ENCODE measurements at places on chromosomes 5 and 9. TPM values are rescaled to one million over a fixed set of nuclear protein-coding genes. Genes with fewer than 3 reads are reported as not detected.

FLT4 gene
- total RNA-seq: 1.0 TPM

TICAM2 gene
- 1.8 TPM for total RNA-seq

TMEM245 gene
- 21.1 TPM for total RNA-seq

STPG3 gene
- total RNA-seq: 0.09 TPM

PRDM9 gene
- not detected for total RNA-seq

GPR150 gene
- total RNA-seq: 0.19 TPM

CCL28 gene
- 2.0 TPM for total RNA-seq

DNA sequence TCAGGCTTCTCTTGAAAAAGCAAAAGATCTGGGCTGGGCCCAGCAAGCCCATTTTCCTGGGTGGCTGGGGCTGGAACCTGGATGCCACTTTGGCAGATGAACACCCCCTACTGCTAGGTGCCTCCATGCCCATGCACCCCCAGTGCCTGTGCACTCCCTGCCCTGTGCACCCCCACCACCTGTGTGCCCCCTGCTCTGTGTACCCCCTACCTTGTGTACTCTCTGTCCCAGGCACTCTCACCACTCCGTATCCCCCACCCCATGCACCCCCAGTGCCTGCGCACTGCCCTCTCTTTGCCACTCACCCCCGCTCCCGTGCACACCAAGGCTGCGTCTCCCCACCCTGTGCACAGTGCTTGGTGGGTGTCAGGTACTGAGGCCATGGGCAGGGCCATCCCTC, 14.2 kb downstream of the UNC5A start:
- no peak for DNase-seq

GRCh38 chr5:169219961-169220360, 81.0 kb downstream of the SLIT3 start:
- DNase-seq: no peak

DNA sequence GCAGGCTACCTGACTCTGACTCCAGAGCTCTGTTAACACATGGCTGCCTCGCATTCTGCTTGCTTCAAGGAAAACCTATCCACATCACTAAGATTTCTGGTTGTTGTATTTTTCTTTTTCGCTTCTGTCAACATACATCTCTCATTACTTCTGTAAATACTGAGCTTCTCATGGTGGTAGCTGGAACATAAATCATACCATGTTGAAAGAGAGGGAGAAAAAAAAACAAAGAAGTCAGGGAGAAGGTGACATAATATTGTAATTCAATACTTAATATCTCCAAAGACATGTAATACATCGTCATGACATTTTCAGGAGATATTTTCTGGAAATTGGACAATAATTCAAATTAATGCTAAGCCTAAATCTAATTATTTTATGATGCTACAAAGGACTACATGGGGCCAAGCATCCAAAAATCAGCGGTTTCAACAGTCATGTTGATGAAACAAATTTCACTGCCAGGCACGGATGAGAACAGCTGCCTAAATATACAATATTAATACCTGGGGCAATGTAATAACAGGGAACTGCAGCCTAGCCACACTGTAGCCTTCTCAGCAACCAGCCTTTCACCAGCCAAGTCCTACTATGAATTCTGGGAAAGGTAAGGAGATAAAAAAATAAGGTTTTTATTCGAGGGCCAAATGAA, 332.0 kb downstream of the TRIM32 start:
- DNase-seq: no peak

GRCh38 chr9:81594415-81594814, 94.9 kb downstream of the TLE1 start:
- DNase-seq: no peak

GRCh38 chr5:179112469-179113142, 52.4 kb downstream of the ZNF354C start:
- no peak for DNase-seq

GRCh38 chr9:135883410-135884089, 23.8 kb downstream of the CAMSAP1 start:
- DNase-seq: no peak

GRCh38 chr5:10358999-10359398, 5.5 kb downstream of the MARCHF6 start:
- DNase-seq: no peak

GRCh38 chr5:114789773-114790402, 379.8 kb downstream of the TRIM36 start:
- no peak for DNase-seq

- no peak for DNase-seq
Observed at GRCh38 chr5:159616952-159617351, 286.7 kb upstream of the IL12B start.

GRCh38 chr5:126998201-126998631, 32.1 kb downstream of the MARCHF3 start:
- DNase-seq: no peak

DNA sequence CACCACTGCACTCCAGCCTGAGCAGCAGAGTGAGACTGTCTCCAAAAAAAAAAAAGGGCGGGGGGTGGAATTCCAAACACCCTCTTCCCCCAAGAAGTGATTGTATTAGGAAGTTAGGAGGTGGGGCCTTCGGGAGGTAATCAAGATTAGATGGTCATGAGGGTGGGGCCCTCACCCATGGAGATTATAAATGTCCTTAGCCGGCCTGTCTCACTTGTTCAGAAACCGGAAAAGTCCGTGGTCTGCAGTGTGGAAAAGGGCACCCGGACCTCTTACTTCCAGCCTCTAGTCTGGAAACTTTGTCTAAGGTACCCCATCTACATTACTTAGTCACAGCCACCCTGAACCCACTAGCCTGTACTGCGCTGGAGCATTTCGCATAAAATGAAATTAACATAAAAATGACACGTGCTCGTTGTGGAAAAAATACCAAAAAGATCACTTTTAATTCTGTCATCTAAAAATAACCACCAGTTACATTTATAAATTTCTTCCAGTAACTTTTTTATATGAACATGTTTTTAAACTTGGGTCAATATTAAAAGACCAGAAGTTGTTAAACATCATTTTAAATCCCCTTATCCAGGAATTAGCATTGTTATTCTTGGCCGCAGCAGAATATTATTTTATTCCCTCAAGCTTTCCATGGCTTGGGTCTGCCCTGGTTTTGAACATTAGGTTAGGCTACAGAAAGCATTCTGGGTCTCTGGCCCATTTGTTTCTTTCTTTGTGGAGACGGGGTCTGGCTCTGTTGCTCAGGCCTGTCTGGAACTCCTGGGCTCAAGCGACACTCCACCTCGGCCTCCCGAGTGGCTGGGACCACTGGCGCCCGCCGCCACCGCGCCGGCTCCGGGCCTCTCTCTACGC, 1.2 kb upstream of the CKS2 start:
- no peak for DNase-seq

DNA sequence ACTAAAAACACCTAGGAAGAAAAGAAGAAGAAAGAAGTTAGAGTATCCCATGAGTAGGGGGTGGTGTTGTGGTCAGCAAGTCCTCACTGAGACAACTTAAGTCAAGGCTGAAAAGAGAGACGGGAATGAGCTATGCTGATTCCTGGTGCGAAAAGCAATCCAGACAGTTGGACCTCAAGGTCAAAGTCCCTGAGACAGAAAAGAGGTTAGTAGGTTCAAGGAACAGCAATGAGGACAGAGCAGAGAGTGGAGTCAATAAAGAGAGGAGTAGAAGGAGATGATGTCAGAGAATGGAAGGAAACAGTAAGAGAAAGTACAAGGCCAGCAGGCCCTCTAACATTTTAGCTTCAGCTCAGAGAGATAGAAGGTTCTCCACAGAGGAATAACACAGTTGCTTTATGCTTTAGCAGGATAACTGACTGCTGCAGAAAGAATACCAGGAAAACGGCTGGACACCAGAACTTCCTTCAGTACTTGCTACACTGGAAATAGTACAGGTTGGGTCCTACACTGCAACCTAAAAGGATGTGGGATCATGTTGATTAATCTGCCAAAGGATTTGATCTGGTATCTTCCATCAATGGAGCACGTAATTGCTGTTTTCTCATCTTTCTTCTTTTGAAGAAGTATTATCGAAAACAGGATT, 43.6 kb downstream of the GNAQ start:
- DNase-seq: no peak

- no peak for DNase-seq
Observed at GRCh38 chr5:55413644-55414043, 105.9 kb downstream of the MTREX start.

- no peak for DNase-seq
Observed at GRCh38 chr5:122727112-122727541, 47.8 kb upstream of the SNX2 start.

DNA sequence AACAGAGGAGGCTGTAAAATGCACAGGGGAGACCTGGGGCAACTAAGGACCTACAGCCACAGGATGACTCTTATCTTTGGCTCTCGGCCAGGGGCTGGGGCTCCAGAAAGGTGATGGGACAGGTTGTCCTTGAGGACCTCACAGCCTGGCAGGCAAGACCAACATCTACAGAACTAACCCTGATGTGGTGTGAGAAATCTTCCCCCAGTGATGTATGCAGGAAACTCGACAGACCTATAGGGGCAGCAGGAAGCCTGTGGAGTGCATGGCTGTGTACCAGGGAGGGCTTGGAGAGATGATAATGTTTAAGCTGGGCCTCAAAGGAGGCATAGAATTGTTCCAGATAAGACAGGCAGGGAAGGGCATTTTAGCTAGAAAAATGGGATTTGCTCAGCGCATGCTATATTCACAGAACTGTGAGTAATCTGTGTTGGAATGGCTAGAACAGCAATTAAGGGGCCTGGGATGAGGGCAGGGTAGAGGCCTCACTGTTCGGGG, 68.5 kb upstream of the SLC25A51 start:
- DNase-seq: no peak

GRCh38 chr5:122788996-122789395, 14.1 kb downstream of the SNX2 start:
- DNase-seq: no peak

DNA sequence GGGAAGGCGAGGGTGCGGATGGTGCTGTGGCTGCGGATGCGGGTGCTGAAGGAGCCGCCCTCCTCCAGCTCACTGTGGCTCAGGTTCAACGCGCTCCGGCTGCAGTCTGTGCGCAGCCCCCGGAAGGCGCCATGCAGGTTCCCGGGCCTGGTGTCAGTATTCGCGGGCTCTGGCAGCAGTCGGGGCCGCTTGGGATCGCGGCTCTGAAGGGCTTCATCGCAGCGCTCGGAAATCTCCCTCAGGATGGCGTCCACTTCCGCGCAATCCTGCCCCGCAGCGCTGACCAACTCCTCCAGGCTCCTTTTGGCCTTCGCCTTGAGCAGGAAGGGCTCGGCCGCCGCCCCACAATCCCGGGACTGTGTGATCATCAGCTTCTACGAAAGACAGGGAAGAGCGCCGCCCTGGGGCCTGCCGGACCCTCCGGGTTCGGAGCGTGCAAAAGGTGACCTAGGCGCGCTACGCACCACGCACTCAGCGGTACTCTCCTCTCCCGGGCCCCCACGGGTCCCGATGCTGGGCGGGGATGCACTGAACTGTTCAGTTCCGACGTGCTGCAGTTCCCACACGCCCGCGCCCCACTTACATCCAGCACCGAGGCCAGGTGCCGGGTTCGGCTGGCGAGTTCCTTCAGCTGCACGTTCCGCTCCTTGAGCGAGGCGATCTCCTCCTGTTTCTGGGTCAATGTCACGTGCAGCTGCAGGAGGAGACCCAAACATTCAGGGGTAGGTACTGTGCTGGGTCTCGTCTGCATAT, 6.5 kb downstream of the MCIDAS start:
- DNase-seq: no peak

- no peak for DNase-seq
Observed at GRCh38 chr9:36396985-36397384, 3.1 kb downstream of the RNF38 start.

GRCh38 chr5:80275347-80275746, 19.5 kb upstream of the SERINC5 start:
- peak; percentile 79 for DNase-seq

DNA sequence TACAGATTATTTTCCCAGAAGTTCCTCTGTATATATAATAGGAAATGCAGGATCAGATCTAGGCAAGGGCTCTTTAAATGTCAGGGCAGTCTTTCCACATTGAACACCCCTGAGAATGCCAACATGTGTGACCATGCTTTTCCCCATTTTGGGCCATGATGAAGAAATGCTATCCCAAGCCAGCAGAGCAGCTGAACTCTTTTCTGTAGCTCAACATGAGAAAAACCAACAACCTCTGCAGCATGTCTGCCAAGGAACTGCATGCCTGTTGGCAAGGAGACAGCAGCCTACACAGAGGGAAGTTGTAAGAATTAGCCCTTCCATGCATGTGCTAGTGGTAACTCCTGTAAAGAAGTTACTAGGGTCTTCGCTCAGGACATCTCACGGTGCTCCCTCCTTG, 9.5 kb upstream of the IFNK start:
- no peak for DNase-seq

DNA sequence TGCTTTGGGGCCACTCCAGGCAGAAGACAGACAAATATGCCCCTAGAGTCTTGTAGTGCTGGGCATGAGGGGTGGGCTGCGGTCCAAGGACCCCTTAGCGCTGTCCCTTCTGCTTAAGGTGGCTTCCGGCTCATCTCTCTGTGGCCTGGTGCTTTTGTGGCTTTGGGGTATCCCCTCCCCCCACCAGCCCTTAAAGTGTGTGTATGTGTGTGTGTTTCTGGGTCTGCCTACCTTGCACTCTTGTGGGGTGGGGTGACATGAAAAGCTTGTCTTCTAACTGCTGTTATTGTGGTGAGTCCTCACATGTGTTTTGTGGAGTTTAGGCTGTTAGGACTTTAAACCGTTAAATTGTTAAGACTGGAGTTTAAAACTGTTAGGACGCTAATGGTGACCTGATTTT, 23.6 kb downstream of the MARCHF6 start:
- peak; percentile 60 for DNase-seq

GRCh38 chr9:107922260-107922659, 432.7 kb upstream of the KLF4 start:
- DNase-seq: no peak

DNA sequence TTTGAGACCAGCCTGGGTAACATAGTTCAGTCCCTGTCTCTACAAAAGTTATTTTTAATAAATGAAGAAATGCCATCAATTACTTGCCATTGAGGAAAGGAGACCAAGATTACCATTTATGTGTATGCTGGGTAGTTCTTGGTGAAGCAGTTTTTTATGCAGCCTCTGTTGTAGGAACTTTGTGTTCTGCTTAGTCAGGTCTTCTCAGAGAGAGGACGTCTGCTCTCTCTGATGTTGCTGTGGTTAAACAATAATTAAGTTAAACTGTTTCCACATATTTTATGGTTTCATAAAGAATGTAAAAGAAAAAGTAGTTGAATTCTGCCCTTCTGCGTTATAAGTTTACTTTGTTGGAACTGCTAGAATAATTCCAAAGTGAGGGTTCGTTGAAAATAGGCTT, 210.5 kb downstream of the KDM4C start:
- DNase-seq: no peak

DNA sequence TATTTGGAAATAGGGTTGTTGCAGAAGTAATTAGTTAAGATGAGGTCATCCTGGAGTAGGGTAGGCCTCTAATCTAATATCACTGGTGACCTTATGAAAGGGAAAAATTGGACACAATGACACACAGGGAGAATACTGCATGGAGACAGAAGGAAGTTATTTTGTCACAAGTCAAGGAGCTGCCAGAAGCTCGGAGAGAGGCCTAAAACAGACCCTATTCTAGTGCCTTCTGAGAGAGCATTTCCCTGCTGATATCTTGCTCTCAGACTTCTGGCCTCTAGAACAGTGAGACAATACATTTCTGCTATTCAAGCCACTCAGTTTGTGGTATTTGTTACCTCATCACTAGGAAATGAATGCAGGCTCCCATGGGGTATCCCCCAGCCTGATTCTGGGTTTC, 332.9 kb downstream of the CSNK1G3 start:
- DNase-seq: no peak
